NCI-H2107 (cell line): ENCODE measurements at places on chromosomes 7 and 10.

DNA sequence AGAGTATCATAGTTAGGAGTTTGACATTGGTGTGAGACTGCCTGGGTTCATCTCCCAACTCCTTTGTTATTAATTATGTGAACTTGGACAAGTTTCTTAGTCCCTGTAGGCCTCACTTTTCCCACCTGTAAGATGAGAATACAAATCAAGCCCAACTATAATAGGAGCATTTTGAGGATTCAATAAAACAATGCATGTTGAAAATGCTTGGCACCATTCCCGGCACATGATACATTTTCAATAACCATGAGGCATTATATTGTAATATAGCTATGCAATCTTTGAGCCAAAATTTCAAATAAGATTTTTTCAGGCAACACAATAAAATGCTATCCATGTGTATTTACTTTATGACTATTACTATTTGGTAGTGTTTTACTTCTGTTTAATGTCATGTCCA lies 229.0 kb upstream of the SP4 start:
- DNase-seq, result no peak

- DNase-seq, result no peak
These were observed 27.5 kb upstream of the C10orf53 start for GRCh38 chr10:49651917-49652316.

- DNase-seq, result no peak
These were observed 335.1 kb upstream of the SEMA3A start for GRCh38 chr7:84529480-84530205.

- no peak for DNase-seq
These were observed 34.0 kb downstream of the GATA3 start for GRCh38 chr10:8088504-8088903.

GRCh38 chr7:30303312-30304039 lies 19.1 kb downstream of the ZNRF2 start:
- DNase-seq, result no peak
